HCEC 1CT (cell line): ENCODE measurements at places on chromosomes 3 and 15.
A peak's percentile ranks its signal among the peaks of the same experiment; 100 is the strongest.

GRCh38 chr3:99475229-99475628 is 163.2 kb upstream of the COL8A1 start:
- DNase-seq: peak; percentile 76

- peak; percentile 30 for DNase-seq
Measured at GRCh38 chr15:67521783-67522568, 1.0 kb downstream of the C15orf61 start.

DNA sequence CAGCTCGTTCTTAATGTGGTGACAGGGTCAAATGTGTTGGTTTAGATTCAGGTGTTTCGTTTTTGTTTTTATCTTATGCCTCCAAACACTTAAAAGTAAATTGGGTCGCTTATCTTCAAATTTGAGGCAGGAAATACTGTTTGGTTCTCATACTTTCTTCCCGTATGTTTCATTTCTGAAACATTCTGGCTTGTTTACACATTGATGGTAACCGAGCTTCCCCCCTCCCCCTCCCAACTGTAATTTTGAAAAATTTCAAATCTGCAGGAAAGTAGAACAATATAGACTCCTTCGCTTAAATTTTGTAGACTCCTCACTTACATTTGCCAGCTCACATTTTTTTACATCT is 64.9 kb downstream of the CMTM8 start:
- no peak for DNase-seq

DNA sequence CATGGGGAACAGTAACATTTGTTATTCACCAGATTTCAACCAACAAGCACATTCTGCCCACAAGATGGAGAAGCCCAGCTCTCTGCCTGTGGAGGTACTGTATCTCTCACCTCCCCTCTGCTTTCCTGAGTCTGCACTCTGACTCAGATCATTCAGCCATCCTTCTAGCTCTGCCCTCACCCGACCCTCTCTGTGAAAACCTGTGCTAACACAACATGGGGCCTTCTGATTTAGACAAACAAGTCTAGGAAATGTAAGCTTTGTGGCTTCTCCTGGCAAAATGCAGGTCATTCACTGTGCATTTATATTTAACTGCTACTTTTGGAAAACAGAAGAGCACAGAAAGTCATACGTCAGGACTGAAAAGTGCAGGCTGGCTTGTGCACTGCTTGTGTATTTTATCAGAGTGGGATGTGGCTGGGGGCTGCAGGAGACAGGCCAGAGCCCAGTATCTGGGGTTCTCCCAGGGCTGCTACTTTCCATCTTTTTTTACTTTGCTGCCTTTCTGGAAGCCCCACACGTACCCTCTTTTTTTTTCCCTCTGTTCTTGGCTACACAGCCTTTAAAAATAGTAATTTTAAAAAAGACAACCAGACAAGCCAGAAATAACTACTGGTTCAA is 50.8 kb downstream of the SUSD5 start:
- no peak for DNase-seq

GRCh38 chr3:134378384-134378783 is 4.1 kb upstream of the AMOTL2 start:
- DNase-seq: peak; percentile 40

DNA sequence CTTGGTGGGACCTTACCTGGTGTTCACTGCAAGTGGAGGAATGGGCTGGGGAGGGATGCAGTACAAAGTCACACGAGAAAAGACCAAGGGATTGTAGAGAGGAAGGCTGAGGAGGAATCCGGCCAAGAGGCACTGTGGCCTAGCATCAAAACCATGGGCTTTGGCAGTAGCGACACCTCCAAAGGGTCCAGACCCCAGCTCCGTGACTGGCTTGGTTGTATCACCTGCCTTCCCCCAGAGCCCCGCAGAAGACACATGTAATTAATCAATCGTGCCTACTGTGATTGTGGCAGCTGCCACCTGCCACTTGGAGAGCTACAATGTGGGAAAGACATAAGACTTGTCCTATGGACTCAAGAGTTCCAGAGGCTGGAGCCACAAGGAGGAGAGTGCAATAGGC is 54.7 kb downstream of the ST8SIA2 start:
- DNase-seq: no peak

DNA sequence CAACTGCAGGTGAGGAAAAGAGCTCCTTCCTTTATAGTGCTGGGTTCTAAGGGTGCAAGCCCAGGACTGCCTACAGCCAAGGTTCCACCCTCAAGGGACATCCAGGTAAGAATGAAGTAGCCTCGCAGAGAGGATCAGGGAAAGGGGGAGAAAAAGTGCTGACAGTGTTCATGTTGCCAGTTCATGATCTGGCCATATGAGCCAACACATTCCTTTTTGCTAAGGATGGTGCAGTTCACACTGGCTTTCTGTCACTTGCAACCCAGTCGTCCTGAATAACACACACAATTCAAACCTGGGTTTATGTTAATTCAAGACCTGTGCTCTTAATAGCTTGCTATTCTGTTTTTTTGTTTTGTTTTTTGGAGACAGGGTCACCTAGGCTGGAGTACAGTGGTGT is 9.0 kb downstream of the CLN6 start:
- no peak for DNase-seq

GRCh38 chr3:71163198-71163918 is 420.2 kb downstream of the FOXP1 start:
- DNase-seq: no peak

DNA sequence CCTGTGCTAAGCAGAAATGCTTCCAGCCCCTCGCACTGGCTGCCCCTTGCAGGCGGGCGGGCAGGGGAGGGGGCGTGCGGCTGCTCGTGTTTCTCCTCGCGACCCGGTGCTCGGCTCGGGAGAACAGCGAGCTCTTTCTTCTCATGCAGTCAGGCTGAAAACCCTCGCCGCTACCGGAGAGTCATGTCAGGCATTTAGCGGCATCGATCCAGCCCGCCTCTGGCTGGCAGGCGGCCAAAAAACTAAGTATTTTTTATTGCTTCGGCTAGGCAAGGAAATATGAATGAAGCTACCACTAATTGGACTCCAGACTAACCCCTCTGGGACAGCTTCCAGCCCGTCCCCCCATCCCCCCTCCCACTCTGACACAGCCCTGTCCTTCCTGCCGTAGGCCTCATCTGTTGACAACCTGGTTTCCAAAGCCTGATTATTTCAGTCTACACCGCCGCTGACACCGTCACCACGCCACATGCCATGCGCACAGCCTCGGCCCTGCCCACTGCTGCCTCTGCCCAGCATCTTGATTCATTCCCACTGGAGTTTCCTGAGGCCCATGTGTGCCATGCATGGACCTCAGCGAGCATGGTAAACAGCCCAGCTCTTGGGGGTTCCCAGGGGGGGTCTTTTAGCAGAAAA is 35.3 kb downstream of the TLE3 start:
- DNase-seq: no peak

- no peak for DNase-seq
Measured at GRCh38 chr15:100726070-100726420, 123.7 kb downstream of the ASB7 start.

GRCh38 chr3:89278302-89279025 is 171.0 kb downstream of the EPHA3 start:
- DNase-seq: no peak

DNA sequence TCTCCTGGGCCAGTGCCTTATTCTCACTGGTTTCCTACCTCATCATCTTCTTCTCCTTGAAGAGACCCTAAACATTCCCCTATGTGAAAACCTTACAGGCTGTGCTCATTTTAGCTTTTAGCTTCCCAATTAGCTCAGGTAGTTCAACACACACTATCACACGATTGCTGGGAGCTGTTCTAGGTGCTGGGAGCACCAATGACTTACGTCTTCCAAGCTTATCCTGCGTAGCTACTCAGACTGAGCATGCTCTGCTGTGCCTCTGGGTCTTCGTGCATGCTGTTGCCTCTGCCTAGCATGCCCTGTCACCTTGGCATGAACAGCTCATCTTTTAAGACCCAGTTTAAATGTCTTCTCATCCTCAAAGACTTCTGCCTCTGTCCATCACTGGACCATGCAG is 55.7 kb upstream of the APEH start:
- no peak for DNase-seq

DNA sequence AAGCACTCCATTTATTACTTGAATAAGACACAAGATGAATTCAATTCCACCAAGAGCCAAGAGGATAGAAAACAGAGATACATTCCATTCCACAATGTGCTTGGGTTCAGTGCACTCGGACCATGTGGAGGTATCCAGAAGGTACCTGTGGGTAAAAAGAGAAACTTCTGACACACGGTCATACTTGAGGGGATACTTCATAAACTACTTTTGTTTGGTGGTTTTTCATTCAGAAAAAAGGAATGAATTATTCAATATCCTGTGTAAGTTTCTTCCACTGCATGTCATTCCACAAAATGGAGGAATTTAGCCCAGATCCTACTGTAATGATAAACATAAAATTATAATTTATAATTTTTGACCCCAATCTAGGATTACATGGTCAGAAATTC is 5.7 kb downstream of the TM4SF1 start:
- DNase-seq: no peak

DNA sequence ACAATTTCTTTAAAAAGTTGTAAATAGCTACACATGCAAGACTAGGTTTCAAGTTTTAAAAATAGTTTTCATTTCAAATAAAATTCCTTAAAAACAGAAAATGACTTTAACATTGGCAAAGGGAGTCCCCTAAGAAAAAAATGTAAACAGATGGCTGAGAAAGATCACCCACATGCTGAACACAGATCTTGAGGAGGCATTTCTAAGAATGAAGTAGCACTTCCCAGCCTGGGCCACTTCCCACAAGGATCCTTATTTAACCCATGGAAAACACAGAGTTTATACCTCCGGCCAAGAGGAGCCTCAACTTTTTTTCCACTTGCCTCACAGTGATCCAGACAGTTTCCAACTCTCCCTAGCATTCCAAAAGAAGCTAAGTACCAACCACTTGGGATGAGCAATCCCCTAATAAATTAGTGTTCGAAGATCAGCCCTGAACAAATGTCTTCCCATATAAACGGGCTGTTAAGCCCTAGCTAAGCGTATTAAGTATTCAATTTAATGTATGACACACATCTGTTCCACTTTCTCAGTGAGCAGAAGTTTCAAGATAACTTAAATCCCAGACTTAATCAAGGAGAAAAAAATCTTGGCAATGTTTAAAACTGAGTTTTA is 61.4 kb downstream of the GADL1 start:
- no peak for DNase-seq

DNA sequence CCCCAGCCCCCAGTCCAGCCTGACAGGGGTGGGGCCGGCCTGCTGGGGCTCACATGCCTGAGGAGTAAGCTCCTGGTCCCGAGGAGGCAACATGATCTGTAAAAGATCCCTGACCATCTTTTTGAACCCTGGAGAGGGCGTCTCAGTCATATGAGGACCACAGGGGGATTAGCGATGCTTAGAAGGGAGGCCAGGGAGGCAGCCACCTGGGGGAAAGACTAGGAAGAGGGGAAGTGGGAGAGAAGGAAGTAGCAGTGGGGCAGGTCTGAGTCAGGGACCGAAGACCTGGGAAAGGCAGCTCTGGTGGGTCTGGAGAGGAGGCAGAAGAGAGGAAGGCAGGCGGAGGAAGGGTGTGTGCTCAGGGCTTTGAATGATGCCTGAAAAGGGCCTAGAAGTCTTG is 18.9 kb downstream of the PIF1 start:
- no peak for DNase-seq

DNA sequence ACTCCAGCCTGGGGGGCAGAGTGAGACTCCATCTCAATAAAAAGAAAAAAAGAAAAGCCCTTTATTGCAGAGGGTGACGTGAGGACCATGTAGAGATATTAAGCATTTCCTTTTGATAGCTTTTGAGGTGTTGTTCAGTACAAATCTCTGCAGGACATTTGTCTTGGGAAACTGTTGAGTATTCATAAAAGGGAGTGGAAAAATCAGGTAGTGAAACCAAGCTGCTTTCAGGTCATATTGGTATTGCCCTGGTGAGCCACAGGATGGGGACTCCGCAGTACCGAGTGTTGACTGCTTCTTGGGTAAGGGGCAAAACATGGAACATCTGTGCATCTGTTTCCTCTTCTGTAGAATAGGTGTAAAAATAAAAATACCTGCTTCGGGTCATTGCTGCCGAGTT is 9.9 kb downstream of the ITPR1 start:
- no peak for DNase-seq

DNA sequence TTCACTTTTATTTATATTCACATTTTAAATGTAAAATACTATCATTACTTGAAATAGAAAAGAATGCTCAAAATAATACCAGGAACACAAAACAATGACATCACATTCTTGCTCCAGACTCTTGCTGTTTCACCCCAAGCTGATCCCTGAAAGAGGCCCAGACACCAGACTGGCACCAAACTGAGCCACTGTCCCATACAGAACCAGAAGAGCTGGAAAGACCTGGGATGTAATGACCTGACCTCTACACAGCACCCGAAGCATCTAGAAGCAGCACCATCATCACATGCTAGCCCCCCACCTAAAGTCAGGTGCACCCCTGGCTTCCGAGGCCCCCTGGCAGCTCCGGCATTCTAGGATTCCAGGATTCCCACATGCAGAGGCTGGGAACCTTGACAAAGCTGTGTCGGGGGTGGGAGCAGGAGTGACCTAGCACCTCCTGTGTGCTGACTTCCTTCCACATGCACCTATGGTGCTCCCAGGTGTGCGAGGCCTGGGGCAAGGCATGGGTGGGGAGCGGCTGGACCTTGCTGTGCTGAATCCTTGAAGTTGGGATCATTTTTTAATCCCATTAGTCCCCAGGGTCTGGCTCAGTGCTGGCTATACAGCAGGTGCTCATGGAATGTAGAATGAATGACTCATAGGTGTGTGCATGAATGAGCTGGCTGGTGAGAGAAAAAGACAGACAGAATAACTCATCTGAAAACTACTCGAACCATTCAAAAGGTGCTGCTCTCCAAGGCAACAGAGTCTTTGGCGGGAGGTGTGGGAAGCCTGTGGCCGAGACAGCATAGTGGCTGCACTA is 144.7 kb upstream of the IQSEC1 start:
- no peak for DNase-seq

GRCh38 chr3:16515885-16516420 is 2.5 kb upstream of the RFTN1 start:
- no peak for DNase-seq

DNA sequence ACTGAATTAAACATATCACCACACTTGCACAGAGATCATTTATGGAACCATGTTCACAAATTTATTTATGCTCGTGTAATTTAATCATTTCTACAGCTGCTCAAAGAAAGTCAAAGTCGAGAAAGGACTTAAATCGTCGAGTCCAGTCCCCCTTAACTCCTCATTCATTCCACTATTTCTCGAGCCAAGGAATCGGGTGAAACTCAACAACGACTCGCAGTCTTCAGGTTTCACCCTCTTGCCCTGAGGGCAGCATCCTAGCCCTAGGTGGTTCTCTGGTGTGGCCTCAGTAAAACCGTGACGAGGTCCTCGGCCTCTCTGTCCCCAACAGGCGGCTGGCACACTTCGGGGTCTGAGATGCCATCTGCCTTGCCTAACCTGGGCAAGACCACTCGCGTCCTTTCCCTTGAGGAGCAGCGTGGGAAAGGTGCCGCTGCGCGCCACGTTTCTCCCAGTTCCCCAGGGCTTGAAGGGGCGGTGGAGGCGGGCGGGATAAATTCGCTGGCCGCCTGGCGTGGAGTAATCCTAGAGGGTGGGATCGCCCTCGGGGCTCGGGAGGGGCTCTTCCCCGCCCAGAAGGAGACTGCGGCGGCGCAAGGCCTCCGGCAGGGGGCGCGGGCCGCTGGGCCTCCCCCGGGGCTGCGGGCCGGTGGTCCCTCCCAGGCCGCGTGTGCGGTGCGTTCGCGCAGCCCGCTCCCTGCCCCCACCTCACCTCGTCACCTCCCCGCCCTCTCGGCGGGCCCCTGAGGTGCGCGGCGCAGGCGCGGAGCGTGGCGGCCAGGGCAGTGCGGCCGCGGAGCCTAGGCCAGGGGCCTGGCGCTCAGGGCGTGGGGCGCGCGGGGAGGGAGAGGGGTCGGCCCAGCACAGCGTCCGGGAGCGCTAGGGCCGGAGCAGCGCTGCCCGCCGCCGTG is at the start of gene ZNF639:
Gene ZNF639 (plus strand): TSS at position 746 of the 911 bp plus-strand sequence. CDS start 5,263 bp downstream, outside the sequence.
- peak; percentile 80 for DNase-seq

GRCh38 chr3:34570916-34571705 is 772.7 kb downstream of the PDCD6IP start:
- DNase-seq: no peak
